Activated CD8-positive, alpha-beta T cell treated with anti-CD3 and anti-CD28 coated beads, Interleukin-2, amount 10 ng/mL, durations not matched to agents 7 days and 5 days (primary cell): ENCODE measurements at places on chromosomes 3 and 15. TPM values are rescaled to one million over a fixed set of nuclear protein-coding genes. Genes with fewer than 3 reads are reported as not detected.

CSPG4 gene
- total RNA-seq, result not detected

VIPR1 gene
- 9.5 TPM for total RNA-seq

TTC21A gene
- total RNA-seq, result 0.97 TPM

DUOX1 gene
- not detected for total RNA-seq

STAG1 gene
- 38.7 TPM for total RNA-seq

PYGO1 gene
- total RNA-seq, result not detected

TRA2B gene
- 277 TPM for total RNA-seq

SEMA7A gene
- 16.9 TPM for total RNA-seq

CHAC1 gene
- 8.3 TPM for total RNA-seq

MASP1 gene
- not detected for total RNA-seq

PAQR9 gene
- total RNA-seq, result not detected

SPINK8 gene
- total RNA-seq, result not detected

SI gene
- total RNA-seq, result not detected

TYRO3 gene
- 0.29 TPM for total RNA-seq

PEX5L gene
- total RNA-seq, result not detected

IQCF5 gene
- total RNA-seq, result not detected

CD200 gene
- 0.86 TPM for total RNA-seq

TAMM41 gene
- total RNA-seq, result 23.3 TPM

GRK7 gene
- not detected for total RNA-seq

MB21D2 gene
- 6.5 TPM for total RNA-seq

TIGIT gene
- total RNA-seq, result 17.3 TPM

ARGFX gene
- not detected for total RNA-seq
